ENCODE measurements at places on chromosomes 2 and 18. TPM values are rescaled to one million over a fixed set of nuclear protein-coding genes. Genes with fewer than 3 reads are reported as not detected.

RGPD6 gene
- 5.6 TPM for polyA plus RNA-seq

EVA1A gene
- 13.5 TPM for polyA plus RNA-seq

IL36A gene
- not detected for polyA plus RNA-seq

TTN gene
- not detected for polyA plus RNA-seq

NEU4 gene
- 0.25 TPM for polyA plus RNA-seq

MEIS1 gene
- polyA plus RNA-seq: 2.0 TPM

PLCL1 gene
- not detected for polyA plus RNA-seq

EPHA4 gene
- polyA plus RNA-seq: 0.54 TPM

- no peak for DNase-seq
Measured at GRCh38 chr2:198371921-198372543, 567.6 kb downstream of the PLCL1 start.

DNA sequence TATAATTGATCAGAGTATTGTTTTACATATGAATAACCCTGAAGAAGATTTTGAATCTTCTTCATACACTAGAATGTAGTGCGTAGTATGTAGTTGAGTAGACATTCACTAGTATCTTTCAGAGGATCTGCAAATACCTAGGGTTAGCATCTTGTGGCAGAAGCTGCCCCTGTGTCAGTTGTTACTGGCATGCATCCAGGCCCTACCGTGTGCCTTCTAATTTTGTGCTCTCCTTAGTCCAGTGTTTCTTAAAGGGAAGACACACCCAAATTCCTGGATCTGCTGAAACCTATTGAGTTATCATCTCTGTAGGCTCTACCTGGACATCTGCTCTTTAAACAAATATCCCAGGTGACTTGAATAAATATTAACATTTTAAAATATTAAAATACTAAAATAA lies 99.7 kb upstream of the SERTAD2 start:
- no peak for DNase-seq

- DNase-seq: peak; percentile 77
Measured at GRCh38 chr2:45993476-45993991, 303.7 kb upstream of the EPAS1 start.

GRCh38 chr2:18325118-18325517 lies 235.3 kb downstream of the RDH14 start:
- DNase-seq: no peak

DNA sequence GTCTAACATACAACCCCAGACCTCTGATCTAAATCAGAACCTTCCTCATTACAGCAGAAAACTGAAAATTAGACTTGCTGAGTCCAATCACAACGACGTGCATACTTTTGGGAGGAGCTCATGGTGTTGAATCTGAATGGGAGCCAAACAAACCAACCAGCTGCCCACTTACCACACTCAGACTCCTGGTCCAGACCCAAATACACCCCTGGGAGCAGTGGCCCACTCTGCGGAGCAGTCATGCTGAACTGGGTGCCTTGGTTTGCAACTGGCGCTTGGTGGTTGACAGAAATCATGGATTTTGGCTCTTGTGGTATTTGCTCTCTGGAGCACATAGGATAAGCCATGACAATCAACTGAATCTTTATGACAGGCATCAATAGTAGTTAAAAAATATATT lies 253.6 kb upstream of the TNP1 start:
- DNase-seq: no peak

- no peak for DNase-seq
Measured at GRCh38 chr2:6228251-6228650, 536.1 kb downstream of the SOX11 start.

- no peak for DNase-seq
Measured at GRCh38 chr2:133477616-133477990, 90.7 kb downstream of the NCKAP5 start.

GRCh38 chr2:145777297-145777696 lies 1257.4 kb upstream of the ZEB2 start:
- peak; percentile 60 for DNase-seq

DNA sequence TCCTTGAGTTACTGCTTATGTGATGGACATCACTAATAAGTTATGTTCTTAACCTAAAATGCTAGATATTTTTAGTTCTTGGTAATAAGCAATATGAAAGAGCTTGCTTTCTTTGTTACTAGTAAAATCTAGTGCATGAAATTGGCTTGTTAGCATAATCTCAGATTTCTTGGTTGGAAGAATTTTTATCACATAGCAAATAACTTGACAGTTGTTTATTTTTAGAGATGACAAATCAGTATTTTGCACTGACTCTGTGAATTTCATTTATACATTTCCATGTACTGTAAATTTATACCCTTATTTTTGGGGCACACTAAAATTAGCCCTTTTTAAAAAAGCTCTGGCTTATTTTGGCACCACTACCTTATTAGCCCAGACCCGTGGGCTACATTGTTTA lies 45.6 kb downstream of the LCLAT1 start:
- no peak for DNase-seq

DNA sequence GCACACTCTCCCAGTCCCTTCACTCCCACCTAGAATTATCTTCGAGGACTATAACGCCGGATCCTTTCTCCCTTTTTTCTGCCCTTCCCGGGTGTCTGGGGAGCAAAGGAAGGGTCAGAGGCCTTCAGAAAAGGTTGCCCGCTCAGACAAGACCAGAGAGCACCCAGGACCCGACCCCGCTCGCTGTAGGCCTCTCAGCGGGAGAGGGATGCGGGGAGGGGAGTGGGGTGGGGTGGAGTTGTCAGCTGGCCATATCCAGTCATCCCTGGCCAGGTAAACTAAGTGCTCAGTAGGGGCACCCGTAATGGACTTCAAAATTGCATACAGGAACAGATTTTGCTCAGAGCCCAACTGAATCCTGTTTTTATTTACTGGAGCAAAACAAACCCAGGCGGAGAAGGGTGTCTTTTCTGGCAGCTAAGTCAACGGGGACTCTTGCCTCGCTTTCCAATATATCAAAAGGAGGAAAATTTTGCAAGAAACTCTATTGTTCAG lies 65.0 kb downstream of the NOL4 start:
- no peak for DNase-seq

GRCh38 chr2:132515010-132515409 lies 98.4 kb downstream of the GPR39 start:
- no peak for DNase-seq

DNA sequence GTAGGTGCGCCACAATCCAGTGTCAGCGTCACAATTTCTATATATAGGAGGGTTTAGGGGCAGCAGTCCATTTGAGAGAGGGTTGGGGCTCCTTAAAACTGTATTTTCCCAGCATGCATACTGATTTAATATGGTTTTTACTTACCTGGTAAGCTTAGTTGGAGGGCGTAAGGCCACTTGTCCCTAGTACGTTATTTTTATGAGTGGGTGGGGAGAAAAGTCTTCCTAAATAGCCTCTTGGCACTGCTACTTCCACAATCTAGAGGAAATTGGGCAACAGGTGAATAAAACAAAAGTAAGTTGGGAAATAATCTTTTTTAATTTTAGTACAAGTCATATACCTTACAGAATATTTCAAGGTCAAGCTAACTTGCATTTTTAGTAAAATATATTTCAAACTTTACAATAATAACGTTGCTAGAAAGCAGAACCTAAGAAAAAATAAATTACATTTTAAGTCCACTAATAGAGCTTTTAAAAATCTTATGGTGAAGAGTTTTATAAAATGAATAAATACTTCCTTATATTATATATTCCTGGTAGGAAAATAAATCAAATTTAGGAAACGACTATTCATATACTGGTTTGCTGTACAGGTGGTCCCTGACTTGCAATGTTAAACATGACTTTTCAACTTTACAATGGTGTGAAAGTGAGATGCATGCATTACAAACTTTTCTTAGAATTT lies 20.9 kb downstream of the DHRS9 start:
- DNase-seq: no peak

GRCh38 chr2:121351521-121352318 lies 66.7 kb upstream of the TFCP2L1 start:
- DNase-seq: no peak

- DNase-seq: peak; percentile 70
Measured at GRCh38 chr2:226733189-226733858, 66.3 kb downstream of the IRS1 start.

DNA sequence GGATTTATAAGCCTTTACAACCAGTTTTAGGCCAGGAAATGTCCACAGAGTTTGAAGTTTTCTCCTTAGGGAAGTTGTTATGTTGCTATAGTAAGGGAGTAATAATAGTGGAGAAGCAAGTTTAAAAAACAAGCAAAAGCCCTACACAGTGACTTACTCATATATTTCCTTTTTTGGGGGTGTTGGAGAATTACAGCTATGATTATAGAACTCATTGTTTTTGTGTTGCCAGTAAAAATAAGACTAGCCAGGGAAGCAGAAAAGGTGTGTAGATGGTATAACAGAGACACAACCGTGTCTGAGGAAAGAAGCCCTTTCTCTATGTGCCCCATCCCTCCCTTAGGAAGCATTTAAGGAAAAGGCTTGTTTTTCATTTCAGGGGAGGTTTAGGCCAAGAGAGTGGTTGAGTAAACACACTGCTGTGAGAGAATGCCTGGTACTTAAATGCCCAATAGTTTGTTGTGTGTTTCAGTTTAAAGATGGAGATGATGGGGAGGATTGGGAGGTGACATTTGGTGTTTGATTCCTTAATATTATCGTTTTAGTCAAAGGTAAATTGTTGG lies 2.3 kb downstream of the VAPA start:
- DNase-seq: no peak

- no peak for DNase-seq
Measured at GRCh38 chr2:160336105-160336504, 136.0 kb upstream of the ITGB6 start.

- DNase-seq: no peak
Measured at GRCh38 chr2:72399879-72400278, 252.2 kb upstream of the CYP26B1 start.

GRCh38 chr2:150517951-150518680 lies 30.6 kb upstream of the RND3 start:
- DNase-seq: no peak

Data from A549 (cell line).